Stimulated activated CD8-positive, alpha-beta memory T cell treated with anti-CD3 and anti-CD28 coated beads, Interleukin-7, amount 100 ng/mL, for 1 hour (primary cell): ENCODE measurements at places on chromosomes 6 and 20.

GRCh38 chr6:15682965-15683822 is 20.4 kb upstream of the DTNBP1 start:
- DNase-seq = no peak

GRCh38 chr20:43926287-43927050 is 11.8 kb downstream of the TOX2 start:
- DNase-seq = no peak

GRCh38 chr6:98946266-98946878 is 1.4 kb downstream of the FBXL4 start:
- no peak for DNase-seq

DNA sequence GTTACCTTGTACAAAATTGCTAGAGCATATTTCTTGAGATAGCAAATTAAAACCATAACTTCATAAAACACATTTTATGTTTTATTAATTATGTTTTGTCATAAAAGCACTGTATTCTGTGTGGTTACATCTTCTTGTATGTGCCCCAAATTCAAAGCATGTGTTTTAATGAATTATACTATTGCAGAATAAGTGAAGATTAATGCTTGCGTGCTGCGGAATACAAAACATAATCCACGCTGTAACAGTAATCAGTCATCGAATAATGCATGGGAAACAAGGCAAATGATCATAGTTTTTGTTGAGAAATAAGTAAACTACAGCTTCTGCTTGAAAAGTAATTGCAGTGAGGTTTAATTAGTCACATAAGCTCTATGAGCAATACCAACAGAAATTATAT is 459.2 kb upstream of the SOX4 start:
- DNase-seq = no peak

DNA sequence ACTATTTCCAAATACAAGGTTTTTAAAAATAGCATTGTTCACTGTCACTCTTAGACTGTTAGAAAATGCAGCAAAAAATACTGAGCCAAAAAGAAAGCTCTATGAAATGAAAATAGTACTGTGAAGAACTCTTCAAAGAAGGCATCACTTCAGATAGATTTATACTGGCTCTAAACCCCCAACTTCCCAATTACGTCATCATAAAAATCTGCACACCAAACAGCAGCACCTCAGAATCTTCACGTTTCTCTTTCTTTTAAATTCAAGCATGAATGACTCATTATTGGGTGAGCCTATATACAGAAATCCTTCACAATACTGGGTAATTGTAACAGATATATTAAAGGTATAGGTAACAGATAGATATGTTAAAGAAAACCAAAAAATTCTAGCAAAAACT is 208.4 kb upstream of the HTR1E start:
- no peak for DNase-seq

DNA sequence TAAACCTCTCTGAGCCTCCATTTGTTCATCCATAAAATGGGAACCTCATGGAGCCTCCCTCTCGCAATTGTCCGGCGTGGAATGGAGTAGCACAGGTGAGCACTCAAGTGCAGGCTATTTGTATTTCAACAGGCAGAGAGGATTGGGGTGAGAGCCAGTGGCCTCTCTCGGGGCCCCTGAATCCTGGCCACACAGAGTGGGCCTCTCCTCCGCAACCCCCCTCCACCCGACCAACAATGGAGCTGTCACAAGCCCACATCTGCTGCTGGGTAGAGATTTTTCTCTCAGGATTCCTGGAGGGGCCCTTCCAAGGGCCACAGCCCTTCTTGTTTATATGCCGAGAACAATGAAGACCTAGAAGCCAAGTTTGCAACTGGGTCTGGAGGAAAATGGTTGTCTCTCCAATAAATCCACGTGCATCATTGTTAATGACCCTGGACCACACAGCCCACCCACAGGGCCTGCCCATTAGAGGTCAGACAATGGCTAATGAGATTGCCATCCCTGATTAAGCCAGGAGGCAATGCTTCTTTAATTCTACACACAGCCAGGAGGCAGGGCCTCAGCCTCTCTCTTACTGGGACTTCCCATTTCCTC is 233.0 kb downstream of the ANKRD60 start:
- DNase-seq = no peak

DNA sequence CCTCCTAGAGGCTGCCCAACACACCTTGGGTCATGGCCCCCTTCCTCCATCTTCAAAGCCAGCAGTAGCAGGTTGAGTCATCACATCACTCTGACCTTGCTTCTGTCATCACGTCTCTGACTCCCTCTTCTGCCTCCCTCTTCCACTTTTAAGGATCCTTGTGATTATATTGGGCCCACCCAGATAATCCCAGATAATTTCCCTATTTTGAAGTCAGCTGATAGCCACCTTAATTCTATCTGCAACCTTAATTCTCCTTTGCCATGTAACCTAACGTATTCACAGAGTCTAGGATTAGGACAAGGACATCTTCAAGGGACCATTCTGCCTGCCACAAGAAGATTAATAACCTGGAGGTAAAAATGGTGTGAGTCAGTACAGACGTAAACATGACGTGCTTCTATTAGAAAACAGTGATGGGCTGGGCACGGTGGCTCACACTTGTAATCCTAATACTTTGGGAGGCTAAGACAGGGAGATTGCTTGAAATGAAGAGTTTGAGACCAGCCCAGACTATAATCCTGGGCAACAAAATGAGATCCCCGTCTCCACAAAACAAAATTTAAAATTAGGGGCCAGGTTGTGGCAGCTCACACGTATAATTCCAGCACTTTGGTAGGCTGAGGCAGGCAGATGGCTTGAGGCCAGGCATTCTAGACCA is 3.3 kb downstream of the ZSWIM3 start:
- no peak for DNase-seq

- no peak for DNase-seq
These were observed 4.8 kb downstream of the GMNN start for GRCh38 chr6:24779416-24780016.

- no peak for DNase-seq
These were observed 236.0 kb upstream of the JAG1 start for GRCh38 chr20:10909803-10910202.

DNA sequence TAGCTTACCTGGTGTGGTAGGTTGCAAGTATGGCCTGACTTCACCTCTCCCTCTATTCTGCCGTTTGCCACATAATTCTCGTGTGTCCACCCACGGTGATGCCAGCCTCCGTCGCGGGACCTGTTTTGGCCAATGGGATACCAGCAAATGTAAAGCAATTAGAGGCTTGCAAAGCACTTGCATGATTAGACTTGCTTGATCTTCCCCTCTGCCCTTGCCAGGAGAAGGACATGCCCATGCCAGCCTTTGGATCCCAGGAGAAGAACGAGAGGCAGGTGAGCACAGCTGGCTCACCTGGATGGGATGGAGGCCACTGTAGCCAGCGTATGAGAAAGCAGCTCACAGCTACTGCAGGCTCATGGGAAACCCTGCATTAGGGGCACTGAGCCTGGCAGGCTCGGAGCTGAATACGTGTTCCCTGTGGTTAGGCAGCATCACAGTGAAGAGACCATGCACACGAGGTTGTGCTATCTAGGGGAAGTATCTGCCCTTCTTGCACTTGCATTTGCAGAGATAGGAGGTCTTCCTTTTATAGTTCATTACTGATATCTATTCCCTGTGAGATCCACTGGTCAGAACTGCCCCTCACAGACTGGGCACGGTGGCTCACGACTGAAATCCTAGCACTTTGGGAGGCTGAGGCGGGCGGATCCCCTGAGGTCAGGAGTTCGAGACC is 62.4 kb downstream of the TMEM242 start:
- no peak for DNase-seq

DNA sequence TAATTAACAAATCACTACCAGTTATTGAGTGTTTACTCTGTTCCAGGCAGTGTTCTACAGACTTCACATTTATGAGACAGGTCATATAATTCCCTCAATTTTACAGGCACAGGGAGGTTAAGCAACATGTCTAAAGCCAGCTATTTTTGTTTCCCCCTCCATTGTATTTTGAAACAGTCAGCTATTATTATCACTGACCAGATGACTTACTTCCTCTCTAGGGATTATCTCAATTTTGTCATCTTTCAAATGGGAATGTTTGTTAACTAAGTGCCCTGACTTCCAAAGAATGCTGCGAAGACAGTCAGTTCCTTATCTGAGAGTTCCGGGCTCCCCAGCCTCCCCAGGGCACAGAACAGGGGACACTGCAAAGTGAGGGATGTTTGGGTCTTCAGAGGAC is 5.6 kb upstream of the CNPY3 start:
- no peak for DNase-seq

- no peak for DNase-seq
These were observed 28.3 kb upstream of the CSNK2A1 start for GRCh38 chr20:571754-572441.

DNA sequence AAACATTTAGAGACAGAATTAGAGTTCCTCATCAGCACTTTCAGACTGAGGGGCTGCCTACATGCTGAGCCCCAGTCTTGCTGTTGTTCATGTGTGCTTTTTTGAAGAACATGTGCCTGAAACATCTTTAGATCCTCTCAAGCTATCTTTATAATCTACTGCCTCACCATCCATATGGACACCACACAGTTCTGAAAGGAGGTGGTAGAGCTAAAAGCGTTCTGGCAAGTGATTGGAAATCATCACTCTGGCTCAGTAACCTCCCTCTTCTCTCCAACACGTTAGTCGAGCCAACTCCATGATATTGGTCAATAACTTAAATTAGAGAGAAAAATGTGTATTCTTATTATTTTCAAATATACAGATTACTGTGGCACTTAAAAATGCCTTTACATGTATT is 40.6 kb downstream of the CLVS2 start:
- no peak for DNase-seq

- no peak for DNase-seq
These were observed 67.3 kb downstream of the ATP9A start for GRCh38 chr20:51700809-51701285.

DNA sequence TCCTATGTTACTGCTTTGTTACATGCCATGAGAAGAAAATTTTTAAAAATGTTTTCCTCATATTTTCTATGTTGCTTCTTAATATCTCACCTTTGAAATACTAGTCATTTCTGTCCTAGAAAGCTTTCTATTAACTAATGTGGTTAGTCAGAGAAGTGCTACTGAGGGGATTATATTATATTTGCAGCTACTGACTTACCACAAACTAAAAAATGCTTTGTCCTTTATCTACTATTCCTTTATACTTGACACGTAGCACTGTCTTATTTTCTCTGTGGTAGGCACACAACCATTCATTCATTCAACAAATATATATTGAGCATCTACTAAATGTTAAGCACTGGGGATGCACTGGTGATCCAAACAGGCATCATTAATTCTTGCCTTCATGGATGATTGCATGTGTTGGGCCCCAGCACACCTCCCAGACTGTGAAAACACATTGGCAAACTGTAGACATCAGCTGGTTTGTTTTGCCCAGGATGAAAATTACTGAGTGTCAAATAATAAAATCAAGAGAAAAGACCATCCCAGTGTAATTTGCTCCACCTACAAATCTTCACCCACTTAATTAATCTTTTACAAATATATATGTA is 10.7 kb upstream of the MLIP start:
- no peak for DNase-seq

- no peak for DNase-seq
These were observed 167.6 kb downstream of the TFAP2B start for GRCh38 chr6:50986319-50986718.

- no peak for DNase-seq
These were observed 6.9 kb downstream of the SNAP25 start for GRCh38 chr20:10225439-10226060.

DNA sequence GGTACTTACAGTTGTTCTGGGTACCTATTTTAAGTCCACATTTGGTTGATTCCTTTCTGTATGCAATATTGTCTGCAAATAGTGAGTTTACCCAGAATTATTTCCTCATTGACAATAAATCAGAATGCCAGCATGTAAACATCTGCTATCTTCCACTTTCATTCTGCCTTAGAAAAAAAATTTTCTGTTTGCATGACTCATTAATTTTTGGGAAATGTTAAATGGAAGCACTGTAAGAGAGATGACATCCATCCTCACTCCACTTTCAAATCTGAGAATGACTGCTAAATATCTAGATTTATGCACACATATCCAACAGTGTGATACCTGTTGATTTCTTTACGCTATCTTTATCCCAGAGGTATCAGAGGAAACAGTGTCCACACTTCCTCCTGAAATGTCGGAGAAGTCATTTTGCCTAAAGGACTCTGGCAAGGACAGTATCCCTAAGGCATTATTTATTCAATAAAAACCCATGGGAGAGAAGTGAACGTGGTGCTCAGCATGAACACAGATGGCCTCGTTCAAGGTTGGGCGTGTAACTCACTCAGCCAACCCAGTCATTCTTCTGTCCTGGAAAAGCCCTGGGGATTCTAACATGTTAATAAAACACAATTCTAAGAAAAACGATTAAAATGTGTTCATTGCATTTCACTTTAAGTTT is 780.9 kb downstream of the QKI start:
- DNase-seq = no peak
